ENCODE measurements at places on chromosomes 2 and 18.

DNA sequence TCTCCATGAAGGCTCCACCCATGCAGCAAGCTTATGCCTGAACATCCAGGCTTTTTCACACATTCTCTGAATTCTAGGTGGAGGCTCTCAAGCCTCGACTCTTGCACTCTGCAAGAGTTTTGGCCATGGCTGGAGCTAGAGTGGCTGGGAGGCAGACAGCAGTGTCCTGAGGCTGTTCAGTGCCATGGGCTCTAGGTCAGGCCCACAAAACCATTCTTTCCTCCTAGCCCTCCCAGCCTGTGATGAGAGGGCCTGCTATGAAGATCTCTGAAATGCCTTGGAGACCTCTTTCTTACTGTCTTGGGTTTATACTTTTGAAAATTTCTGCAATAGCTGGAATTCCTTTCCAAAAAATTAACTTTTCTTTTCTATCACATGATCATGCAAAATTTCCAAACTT, 210.7 kb downstream of the RND3 start:
- DNase-seq: no peak

DNA sequence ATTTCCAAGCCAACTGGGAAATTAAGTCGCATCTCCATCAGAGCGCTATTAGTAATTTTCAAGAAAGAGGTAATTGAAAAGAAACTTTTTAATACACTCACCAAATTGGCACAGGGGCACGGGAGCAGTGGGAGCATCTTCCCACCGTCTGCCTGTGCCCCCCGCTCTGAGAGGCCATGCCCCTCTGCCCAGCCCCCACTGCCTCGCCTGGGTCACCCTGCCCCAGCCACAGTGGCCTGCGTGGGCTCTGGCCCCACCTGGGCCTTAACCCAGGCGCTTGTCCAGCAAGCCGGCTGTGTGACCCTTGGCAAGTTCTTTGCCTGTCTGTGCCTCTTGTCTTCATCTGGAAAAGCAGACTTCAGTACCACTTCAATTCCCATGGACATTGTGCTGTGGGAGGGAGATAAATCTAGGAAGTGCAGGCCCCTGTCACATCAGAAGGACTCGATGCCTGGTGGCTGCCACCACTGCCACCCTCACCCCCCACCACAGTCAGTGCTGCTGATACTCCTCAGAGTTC, 31.9 kb downstream of the GLI2 start:
- DNase-seq: no peak

DNA sequence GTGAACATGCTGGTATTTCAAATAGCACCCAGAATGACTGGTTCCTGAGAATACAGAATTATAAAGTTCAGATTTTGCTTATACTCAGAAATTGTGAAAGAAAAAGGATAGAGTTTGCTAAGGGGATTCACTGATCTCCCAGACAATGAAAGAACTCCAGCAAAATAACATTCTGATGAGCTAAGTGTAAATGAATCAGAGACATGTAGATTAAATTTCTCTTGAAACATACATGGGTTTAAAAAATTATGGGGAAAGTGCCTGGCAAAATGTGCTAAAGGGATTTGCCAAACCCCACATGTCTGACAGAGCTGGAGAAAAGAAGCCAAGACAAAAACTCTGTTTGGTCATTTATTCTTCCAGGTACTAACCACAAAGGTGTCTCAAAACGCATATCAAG, 116.3 kb downstream of the FTCDNL1 start:
- no peak for DNase-seq

DNA sequence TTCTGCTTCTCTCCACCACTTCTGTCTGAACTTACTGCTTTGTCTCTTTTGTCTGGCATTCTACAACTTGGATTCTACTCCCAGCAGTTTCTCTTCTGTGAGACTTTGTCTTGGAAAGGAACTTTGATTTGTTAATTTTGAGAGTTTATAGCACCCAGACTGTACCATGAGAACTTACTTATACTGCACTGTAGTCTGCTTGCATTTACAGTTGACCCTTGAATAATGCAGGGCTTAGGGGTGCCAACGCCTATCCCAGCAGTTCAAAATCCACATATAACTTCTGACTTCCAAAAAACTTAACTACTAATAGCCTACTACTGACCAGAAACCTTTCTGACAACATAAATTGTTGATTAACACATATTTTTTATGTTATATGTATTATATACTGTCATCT, 55.5 kb downstream of the DYNC1I2 start:
- DNase-seq: no peak

DNA sequence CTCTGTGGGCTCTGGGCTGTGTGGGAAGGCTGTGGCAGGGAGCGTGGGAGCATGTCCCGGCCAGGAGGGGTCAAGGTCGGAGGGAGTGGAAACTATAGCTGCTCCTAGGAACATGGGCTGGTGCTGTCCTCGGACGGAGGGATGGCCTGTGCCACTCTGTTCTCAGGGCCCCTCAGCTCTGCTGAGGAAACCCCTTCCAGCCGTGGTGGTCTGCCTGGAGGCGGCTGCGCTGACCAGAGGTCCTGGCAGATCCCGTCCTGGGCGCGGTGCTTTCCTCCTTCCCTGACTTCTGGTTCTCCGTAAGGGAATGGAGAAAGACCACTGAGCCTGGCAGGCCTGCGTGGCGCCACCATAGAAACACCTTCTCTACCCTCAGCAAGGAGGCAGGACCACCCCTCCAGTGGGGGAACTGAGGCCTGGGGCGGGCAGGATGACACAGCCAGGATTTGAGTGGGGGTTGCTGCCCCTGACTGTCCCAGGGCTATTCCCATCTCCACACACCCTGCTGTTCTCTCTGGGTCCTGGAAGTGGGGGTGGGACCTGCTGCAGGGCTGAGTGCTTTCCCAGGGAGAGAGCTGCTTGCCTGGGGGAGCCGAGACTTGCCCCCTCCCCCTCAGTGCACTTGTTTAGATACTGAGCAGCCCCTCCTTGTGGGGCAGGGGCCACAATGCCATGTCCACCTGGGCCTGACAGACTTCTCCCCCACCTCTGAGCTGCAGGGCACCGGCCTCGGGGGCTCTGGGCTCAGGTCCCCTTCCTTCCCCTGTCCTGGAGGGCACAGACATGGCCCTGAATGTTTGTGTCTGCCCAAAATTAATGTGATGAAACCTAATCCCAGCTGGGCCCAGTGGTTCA, 301.0 kb upstream of the HS6ST1 start:
- peak; percentile 1 for DNase-seq

GRCh38 chr2:38850045-38850444, 25.7 kb downstream of the DHX57 start:
- no peak for DNase-seq

- DNase-seq: peak; percentile 96
Measured at GRCh38 chr2:215749092-215749957, 264.0 kb downstream of the MREG start.

DNA sequence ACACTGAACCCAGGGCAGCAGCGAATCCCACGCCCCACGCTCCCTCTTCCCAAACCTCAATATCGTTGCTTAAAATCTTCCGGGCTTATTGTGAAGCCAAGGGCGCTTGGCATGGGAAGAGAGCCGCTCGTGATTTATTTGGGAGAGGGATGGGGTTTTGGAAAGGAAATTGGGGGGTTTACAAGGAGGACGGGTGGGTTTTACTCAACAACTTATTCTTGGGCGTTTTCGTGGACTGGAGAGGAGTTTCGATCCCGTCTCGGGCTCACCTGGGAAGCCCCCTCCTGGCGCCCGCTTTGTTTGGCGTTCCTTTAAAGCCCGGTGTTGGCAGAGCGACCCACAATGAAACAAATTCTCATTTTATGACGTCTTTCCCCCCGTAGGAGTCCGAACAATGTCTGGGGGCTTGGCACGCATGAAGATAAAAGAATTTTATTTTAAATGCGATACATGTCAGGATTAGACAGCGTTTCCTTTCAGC, 135.3 kb downstream of the INSIG2 start:
- DNase-seq: no peak

DNA sequence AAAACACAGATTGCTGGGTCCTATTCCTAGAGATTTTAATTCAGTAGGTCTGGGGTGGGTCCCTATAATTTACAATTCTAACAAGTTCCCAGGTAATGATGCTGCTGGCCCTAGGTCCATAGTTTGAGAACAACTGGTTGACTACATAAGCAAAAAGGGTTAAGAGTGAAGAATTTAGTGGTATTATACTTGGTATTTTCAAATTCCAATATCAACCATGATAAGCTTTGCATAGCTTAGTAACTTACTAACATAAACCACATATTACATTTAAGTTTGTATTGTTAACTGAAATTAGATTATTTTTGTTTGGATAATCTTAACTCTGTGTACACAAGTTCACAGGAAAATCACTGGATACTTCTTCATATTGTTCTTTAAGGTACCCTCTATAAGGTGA, 862.9 kb upstream of the ACVR2A start:
- no peak for DNase-seq

- peak; percentile 89 for DNase-seq
Measured at GRCh38 chr18:9971313-9971920, 57.6 kb downstream of the VAPA start.

DNA sequence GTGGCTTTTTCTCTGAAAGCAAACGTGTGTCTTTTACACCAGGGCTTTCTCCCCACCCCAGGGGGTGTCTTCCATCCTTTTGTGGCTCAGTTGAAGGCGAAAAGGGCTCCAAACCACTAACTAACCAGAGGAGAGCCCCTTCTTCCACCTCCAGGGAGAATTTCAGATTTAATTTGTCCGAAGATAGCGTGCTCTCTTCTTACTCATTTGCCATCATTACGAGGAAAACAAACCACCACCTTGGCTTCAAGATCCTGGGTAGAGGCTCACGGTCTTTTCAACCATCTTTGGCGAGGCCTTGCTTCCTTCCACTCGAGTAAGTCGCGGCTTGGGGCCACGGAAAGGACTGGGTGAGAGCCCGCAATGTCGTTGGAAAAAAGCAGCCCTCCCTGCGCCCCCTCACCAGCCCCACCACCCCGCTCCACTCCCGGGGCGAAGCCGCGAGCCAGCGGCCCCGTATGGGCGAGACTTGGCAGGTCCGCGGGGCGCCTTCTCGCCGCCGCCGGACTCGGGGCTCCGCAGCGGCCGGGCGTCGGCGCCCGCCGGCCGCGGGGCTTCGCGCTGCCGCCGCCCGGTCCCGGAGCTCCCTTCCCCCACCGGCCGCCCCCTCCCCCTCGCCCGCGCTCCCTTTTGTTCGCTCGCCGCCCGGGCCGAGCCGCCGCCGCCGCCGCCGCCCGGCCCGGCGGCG, 1.7 kb upstream of the ZNF532 start:
- DNase-seq: peak; percentile 55

DNA sequence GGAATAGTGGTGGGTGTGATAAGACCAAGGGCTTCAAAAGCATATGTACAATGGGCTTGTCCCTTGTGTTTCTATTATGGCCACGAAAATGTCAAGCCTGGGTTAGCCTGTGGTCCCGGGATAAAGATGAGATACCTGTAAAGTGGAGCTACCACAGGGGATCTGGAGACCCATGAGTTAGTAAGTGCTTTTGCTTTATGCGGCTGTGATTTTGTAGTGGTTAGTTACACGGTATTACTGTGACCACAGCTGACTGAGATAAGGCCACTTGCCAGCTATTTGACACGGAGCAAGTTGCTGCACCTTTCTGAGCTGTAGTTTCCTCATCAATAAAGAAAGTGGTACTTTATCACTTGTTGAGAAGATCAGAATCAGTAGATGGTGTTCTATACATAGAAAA, 99.3 kb downstream of the PRELID3A start:
- no peak for DNase-seq

GRCh38 chr2:122433123-122433754, 677.8 kb downstream of the TSN start:
- DNase-seq: no peak

- peak; percentile 67 for DNase-seq
Measured at GRCh38 chr2:30266051-30266621, 34.8 kb downstream of the LBH start.

- DNase-seq: no peak
Measured at GRCh38 chr2:238458651-238459050, 31.9 kb downstream of the ASB1 start.

DNA sequence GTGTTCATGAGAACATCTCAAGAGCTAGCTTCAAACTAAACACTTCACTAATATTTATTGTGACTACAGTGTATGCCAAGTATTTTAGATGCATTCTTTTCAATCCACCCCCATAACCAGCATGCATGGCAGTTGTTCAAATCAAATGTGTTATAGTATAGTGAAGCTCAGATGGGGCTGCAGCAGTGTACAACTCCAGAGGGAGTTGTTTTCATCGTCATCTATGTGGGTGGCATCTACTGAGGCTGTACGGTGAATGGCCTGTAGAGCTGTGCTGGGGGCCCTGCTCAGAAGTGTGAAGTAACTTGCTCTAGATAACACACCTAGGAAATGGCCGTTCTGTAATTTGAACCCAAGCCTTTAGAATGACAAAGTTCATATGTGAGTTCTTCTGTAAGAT, 71.8 kb upstream of the LRATD1 start:
- DNase-seq: no peak

DNA sequence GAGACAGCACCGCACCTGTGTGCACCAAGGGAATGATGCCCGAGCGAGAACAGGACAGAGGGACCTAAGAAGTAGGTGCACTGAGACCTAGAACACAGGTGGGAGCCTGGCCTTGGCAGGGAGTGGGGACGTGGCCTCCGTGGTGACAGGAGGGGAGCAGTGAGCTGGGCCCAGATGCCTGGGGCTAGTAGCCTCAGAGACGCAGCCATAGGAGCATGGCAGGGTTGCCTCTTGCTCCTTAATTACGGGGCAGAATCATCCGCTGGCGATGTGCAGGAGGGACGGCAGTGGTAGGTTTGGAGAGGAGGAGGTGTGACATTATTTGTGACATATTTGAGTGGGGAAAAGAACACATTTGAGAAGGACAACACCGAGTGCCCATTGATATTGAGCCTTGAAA, 57.0 kb upstream of the HPCAL1 start:
- DNase-seq: no peak

DNA sequence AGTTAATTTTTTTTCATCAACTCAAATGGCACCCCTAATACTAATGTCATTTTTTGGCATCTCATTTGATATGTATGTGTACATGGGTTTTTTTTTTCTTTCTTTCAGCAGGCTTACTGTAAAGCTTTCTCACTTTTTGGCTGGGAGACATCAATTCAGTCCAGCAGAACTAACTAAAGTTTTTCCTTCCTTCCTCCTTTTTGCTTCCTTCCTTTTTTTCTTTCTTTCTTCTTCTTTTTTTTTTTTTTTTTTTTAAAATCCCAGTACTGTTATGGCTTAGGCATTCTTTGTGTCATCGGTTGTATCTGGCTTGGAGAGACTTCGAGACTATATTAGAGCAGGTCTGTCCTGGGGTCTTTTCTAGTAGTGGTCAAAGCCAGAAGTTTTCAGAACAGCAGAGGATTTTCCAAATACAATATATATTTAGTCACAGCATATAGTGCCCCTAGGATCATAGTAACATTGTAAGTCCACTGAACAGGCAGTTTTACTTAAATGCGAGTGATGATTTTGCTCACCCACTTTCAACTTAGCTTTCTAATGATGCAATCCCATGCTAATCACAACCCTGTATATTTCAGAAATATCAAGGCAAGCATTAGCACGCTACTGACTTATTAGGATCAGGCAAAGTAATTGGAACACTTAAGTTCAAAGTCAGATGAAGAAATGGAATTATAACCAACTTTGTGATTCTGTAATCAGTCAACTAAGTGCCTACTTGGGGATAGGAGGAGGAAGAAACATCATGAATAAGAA, 4.0 kb downstream of the KLHL29 start:
- no peak for DNase-seq

DNA sequence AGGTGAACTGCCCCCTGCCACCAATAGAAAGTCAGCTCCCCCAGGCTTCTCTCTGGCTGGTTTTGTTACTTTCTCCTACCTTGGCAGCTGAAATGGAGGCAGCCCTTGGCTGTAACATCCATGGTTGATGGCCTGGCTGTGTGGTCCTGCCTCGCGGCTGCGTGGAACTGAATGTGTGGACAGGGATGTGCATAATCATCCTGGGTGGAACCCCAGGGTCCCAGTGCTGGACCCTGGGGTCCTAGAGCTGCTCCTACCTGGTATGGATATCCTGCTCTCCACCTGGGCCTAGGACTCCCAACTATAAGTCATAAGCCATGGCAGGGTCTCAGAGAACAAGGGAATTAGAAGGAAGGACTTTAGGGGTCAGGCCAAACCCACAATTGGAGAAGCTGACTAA, 93.5 kb downstream of the CAPN13 start:
- no peak for DNase-seq

Measured in suppressor macrophage (primary cell).